ENCODE measurements at places on chromosomes 6 and 20.
A peak's percentile ranks its signal among the peaks of the same experiment; 100 is the strongest.

DNA sequence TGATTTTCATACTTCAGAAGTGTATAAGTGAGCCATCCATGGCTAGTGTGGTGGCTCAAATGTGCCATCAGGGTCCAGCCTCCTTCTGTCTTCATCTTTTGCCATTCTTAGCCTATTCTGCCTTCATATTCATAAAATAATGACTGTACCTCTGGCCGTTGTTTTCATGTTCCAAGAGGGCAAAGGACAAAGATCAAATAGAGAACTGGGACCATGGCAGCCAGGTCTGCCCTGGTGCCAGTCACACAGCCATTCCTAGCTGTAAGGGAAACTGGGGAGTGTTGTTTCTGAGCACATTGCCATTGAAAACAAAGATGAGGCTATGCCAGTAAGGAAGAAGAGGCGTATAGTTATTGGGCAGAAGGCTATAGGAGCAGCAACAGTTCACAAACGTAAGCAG is 518.6 kb downstream of the TFAP2B start:
- DNase-seq, result no peak

- DNase-seq, result no peak
Measured at GRCh38 chr6:169225131-169225576, 28.5 kb downstream of the THBS2 start.

DNA sequence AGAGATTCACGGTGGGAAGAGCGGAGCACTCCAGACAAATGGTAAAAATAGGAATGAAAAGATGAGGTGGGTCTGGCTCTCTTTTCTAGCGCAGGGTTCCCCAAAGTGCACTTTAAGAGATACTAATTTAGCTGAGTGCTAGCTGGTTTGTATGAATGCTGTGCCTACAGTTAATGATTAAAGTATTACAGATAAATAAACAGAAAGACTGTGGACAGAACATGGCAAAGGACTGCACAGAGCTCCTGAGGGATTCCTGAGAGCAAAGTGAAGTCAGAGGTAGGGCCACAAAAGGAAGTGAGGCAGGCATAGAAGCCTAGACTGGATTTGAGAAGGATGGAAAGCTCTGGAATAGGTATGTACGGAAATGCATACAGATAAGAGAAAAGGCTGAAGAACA is 114.5 kb downstream of the INSM1 start:
- DNase-seq, result no peak

DNA sequence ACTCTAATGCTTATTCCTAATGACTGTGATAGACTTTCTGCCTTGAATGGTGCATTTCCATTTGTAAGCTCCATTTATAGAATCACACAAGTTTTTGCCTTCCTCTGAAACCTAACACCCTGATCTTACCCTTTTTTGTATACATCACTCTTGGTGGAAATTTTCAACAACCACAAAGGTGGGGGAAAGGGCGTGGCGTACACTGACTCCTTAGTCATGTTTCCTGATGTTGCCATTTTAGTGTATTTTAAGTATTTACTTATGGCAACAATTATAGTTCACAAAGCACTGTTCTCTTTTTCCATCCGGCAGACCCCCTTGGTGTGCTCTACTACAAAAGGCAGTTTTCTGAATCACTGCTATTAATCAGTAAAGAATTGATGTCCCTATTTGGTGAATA is 92.0 kb downstream of the ATXN1 start:
- DNase-seq, result no peak

- DNase-seq, result no peak
Measured at GRCh38 chr20:57262784-57263609, 3.4 kb downstream of the BMP7 start.

DNA sequence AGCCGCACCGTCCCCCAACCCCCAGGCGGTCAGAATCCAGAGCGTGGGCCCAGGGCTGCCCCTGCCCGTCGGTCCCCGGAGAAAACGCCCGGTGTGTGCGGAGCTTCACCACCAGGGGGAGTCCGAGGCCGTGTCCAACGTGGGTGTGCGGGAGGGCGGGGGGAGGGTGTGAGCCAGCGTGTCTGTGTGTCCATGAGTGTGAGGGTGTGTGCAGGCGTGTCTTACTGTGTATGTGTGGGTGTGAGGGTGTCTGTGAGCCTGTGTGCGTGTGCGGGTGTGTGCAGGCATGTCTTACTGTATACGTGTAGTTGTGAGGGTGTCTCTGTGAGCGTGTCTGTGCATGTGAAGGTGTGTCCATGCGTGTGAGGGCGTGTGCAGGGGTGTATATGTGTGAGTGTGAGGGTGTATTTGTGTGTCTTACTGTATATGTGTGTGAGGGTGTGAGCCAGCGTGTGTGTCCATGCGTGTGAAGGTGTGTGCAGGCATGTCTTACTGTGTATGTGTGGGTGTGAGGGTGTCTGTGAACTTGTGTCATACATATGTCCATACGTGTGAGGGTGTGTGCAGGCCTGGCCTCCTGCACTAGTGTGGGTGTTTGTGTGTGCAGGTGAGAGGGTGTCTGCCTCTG is 24.6 kb upstream of the GATA5 start:
- peak; percentile 5 for DNase-seq

GRCh38 chr6:137282254-137282653 is 63.1 kb upstream of the IFNGR1 start:
- no peak for DNase-seq

DNA sequence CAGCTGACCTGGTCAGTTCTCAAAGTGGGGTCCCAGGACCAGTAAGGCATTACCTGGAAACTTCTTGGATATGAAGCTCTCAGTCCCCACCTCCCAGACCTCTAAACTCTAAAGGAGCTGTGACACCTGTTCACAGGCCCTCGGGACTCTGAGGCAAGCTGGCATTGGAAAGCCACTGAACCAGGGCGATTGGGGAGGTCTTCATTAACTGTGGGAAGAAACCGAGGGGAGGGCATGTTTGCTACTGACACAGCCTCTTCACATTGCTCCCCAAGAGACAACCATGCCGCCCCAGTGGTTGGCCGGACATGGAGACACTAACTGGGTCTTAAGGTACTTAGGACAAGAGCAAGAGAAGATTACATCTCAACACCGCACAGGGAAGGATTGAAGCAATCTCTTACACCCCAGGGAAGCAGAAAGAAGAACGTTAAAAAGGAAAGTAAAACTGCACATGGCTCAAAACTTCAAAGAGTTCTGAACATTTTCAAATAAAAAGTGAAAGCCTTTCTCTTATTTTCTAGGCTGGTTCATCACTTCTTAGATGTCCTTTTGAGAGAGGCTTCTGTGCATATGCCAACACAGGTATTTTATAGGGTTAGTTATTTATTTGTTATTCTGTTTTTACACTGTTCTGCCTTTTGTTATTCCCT is 210.0 kb upstream of the CST7 start:
- no peak for DNase-seq

DNA sequence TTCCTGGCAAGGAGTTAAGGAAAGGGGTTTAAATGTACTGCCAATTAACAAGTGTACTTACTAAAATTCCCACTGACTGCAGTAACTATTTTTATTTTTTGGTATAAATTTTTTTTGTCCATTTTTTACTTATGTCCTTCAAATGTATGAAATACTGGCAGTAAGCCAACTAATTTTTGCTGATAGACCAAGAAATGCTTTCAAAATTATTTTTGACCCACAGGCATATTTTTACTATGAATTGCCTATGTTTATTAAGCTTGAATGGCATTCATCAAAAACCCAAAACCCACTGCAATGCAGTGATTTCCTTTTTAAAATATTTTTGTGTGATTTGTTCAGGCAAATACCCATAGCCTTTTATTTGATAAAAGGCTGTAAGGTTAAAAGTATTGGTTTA is 560.1 kb downstream of the UTRN start:
- DNase-seq, result no peak

DNA sequence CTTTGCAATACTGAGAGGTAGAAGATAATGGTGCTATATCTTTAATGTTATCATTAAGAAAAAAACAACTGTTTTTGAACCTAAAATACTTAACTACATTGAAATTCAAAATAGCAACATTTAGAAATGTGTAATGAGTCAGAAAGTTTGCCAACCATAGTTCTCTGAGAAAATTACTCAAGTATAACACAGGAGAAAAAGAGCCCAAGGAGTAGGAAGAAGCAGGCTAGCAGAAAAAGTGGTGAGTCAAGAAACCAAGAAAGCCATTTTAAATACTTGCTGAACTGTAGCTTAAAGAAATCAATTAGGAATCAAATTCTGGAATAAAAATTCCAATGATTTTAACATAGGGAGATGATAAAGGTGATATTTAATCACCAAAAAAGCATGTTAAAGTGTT is 181.0 kb upstream of the RSPO3 start:
- no peak for DNase-seq

GRCh38 chr6:170107606-170108222 is 183.2 kb downstream of the DLL1 start:
- DNase-seq, result no peak

- DNase-seq, result no peak
Measured at GRCh38 chr6:89260832-89261231, 43.7 kb upstream of the GABRR1 start.

DNA sequence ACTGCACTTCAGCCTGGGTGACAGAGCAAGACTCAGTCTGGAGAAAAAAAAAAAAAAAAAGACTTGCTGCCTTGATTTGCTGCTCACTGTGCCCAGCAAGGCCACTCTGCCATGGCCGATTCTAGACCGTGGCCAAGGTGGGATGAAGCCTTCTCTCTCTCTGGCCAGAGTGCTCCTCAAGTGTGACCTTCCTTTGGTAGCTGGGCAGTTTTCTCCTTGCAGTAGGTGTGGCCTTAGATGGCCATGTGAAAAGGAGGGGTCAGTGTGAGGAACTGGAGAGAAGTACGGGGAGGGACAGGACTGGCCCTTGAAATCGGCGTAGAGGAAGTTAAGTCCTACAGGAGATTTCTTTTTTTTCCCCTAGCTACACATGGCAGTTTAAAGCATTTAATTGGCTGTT is 272.0 kb downstream of the ARID1B start:
- no peak for DNase-seq

DNA sequence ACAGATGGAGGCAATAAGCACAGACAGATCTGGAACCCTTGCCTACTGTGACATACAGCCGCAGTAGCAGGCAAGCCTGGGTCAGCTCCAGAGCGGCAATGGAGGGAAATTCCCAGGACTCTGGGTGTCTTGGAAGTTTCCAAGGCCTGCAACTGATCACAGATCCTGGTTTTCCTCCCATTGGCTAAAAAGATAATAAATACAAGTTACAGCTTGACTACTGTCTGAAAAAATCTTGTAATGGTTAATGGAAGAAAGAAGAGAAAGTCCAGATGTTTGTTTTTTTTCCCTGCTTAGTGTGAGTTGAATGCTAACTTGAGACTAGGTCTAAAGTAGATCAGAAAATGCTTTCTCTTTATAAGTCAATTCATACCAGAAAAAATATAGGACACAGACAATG is 307.6 kb downstream of the ALDH8A1 start:
- no peak for DNase-seq

GRCh38 chr20:63748070-63748933 is 8.7 kb downstream of the SLC2A4RG start:
- DNase-seq, result no peak

DNA sequence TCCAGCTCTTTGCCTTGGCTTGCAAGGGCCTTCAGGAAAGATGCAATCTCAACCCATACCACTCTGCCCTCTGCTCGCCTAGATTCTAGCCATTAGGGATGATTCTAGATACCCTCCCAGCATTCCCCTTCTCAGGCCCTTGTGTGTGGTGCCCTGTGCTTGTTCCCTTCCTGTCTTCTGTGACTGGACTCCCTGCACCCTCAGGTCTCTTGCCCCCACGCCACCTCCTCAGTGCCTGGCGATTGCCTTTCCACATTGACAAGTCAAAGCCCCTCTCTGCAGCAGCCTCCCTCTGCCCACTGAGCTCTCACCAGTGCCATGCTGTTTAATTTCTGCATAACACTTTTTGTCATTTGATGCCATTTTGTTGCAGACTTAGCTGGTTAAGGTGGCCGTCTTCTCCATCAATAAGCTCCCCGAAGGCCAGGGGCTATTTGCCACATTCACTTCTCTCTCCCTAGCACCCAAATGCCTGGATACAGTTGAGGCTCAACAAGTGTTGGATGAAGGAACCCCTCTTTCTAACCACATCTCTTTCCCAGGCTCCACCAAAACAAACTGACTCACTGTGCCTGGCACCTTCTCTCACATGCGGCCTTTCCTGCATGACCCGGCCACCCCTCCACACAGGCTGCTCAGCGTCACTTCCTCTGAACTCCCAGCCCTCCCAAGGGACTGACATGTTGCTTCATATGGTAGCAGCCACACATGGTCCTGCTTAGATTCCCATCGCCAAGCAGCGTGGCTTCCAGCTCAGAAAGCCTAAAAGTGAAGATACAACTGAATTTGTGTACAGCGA is 4.6 kb upstream of the TXNDC5 start:
- DNase-seq, result peak; percentile 85

- DNase-seq, result no peak
Measured at GRCh38 chr6:156359912-156360311, 417.3 kb upstream of the ARID1B start.

- DNase-seq, result no peak
Measured at GRCh38 chr6:26246553-26246952, 118.4 kb upstream of the BTN3A2 start.

DNA sequence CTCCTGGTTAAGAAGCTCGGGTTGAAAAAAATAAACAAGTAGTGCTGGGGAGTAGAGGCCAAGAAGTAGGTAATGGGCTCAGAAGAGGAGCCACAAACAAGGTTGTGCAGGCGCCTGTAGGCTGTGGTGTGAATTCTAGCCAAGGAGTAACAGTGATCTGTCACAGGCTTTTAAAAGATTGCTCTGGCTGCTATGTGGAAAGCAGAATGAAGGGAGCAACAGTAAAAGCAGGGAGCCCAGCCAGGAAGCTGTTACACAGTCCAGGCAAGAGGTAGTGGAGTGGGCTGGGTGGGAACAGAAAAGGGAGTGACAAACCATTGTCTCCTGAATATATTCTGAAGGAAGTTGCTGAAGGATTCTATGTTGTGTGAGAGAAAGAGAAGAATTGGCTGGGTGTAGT is 2.0 kb downstream of the HFE start:
- no peak for DNase-seq

GRCh38 chr6:134421501-134421900 is 103.6 kb upstream of the SGK1 start:
- DNase-seq, result no peak

DNA sequence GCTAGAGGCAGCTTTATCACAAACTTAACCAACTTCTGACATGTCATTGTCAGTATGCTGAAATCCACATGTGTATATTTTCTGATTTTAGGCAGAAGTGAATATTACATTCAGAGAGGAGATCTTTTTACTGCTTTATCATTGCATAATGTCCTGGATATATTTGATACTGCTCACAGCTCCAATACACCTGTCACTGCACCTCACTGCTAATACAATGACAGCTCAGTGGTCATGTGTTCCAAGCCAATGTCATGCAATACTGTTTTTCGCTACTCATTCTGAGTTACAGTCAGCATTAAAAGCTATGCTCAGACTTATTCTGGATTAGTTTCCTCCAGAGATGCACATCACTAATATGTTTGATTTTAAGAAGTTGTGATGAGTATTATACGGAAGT is 1604.6 kb downstream of the HACE1 start:
- no peak for DNase-seq

DNA sequence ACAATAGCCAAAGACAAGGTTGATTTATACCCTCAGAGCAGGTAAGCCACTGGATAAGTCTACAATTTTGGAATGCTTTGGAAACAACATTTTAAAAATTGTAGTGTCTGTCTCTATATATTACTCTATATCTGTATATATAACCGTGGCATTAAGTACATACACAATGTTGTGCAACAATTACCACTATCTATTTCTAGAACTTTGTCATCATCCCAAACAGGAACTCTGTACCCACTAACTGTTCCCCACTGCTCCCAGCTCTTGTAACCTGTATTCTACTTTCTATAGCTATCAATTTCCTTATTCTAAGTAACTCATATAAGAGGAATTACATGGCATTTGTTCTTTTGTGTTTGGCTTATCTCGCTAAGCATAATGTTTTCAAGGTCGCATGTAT is 78.2 kb upstream of the ASCC3 start:
- DNase-seq, result no peak

All from fibroblast of the conjunctiva (primary cell).